ENCODE measurements at places on chromosomes 7 and 10.

GRCh38 chr7:107224374-107225223 is 55.8 kb downstream of the HBP1 start:
- no peak for DNase-seq

GRCh38 chr10:69807122-69807521 is 5.4 kb downstream of the COL13A1 start:
- DNase-seq, result no peak

DNA sequence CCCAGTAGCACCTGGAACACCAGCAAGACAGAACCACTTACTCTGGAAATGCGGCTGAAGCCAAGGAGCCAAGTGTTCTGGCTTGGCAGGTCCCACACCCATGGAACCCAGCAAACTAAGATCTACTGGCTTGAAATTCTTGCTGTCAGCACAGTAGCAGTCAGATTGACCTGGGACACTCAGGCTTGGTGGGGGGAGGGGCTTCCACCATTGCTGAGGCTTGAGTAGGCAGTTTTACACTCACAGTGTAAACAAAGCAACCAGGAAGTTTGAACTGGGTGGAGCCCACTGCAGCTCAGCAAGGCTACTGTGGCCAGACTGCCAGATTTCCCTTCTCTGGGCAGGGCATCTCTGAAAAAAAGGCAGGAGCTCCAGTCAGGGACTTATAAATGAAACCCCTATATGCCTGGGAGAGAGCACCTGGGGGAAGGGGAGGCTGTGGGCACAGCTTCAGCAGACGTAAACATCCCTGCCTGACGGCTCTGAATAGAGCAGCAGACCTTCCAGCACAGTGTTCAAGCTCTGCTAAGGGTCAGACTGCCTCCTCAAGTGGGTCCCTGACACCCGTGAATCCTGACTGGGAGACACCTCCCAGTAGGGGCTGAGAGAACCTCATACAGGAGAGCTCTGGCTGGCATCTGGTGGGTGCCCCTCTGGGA is 121.2 kb downstream of the MTERF1 start:
- DNase-seq, result no peak

DNA sequence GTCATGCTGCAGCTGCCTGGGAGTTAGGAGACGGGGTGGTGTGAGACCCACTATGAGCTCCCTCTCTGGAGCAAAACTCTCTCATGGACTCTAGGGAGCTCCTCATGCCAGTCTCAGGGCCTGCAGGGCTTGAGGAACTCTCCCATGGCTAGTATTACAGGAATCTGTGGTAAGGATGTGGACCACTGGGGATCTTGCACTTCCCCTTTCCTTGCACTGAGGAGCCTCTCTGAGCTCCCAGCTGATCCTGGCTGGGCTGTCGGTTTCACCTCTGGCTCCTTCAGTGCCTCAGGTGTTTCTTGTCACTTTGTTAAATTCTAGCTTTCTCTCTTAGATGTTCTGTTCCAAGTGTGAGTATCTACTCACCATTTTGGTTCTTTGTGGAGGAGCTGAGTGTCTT is 71.6 kb upstream of the IMMP2L start:
- DNase-seq, result no peak

- DNase-seq, result no peak
Measured at GRCh38 chr10:44240584-44241205, 144.2 kb downstream of the CXCL12 start.

GRCh38 chr7:51606601-51607154 is 290.1 kb upstream of the COBL start:
- no peak for DNase-seq

- no peak for DNase-seq
Measured at GRCh38 chr7:129529643-129530042, 27.3 kb downstream of the SMKR1 start.

DNA sequence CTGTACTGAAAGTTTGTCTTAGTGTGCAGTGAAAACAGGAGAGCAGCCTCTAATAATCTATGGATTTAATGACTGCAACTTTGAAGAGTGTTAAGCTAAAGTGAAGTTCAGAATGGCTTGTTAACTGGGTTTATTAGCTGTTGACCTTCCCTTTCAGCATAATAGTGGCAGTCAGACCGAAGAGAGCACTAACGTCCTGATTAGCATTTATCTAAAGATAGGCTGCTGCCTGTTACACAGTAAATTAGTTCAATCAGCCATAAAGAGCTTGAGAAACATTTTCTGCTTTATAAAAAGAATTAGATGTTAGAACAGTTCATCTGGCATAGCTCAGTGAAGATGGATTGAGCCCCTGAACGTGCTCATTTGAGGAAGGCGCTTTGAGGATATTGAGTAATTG is 433.0 kb downstream of the AUTS2 start:
- no peak for DNase-seq

DNA sequence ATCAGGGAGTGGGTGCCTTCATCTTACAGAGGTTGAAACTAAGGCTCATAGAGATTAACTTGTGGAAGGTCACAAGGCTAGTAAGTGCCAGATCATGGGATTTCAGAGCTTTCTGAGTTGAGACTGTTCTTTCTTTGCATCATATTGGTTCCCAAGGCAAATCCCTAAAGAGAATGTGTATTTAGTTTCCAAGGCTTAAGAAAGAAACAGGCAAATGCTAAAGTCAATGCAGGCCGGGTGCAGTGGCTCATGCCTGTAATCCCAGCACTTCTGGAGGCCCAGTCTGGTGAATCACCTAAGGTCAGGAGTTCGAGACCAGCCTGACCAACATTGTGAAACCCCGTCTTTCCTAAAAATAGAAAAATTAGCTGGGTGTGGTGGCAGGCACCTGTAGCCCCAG is 19.8 kb downstream of the CDK1 start:
- no peak for DNase-seq

GRCh38 chr7:7254908-7255307 is 72.6 kb downstream of the C1GALT1 start:
- no peak for DNase-seq
